ENCODE measurements at places on chromosomes 1 and 21.

GRCh38 chr1:207962716-207963426 lies 51.9 kb upstream of the CD34 start:
- DNase-seq = no peak

DNA sequence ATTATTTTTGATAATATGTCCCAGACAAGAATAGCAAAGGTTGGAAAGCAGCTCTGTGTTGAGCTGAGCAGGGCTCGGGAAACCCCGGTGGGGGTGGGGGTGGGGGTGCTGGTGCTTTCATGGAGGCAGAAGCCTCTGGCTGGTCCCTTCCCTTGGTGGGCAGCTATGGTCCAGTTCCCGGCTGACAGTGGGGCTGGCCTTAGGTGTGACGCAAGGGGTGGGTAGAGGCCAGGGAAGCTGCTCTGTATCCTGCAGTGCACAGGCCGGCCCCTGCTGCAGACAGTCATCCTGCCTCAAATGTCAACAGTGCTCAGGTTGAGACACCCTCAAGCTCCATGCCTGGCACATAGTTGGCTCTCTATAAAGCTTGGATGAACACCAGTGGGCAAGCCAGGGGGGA lies 8.9 kb downstream of the ACTL8 start:
- DNase-seq = no peak

- no peak for DNase-seq
These were observed 69.4 kb downstream of the PUM1 start for GRCh38 chr1:30995990-30996612.

DNA sequence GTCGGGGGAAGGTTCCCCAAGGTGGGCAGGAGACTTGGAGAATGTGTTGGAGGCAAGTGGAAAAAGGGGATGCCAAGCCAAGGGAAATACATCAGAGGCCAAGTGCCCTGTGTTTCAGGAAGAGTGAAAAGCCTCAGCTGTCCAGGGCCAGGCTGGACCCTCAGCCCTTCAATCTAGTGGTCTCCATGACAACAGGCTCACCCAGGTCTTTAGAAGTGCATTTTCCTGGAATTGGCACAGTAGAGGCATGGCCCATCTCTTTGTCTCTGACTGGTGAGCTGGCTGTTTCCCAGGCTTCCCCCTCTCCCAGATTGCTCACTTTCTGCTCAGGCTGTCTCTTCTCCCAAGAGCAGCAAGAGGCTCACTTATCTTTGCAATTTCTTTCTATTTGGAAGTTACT lies 10.4 kb upstream of the RHBG start:
- DNase-seq = no peak

- no peak for DNase-seq
These were observed at the start of gene TRIM58 for GRCh38 chr1:247857069-247857984. Gene TRIM58, plus strand, starts transcription at chr1:247857187. Its CDS starts 60 bp downstream, at chr1:247857247.

DNA sequence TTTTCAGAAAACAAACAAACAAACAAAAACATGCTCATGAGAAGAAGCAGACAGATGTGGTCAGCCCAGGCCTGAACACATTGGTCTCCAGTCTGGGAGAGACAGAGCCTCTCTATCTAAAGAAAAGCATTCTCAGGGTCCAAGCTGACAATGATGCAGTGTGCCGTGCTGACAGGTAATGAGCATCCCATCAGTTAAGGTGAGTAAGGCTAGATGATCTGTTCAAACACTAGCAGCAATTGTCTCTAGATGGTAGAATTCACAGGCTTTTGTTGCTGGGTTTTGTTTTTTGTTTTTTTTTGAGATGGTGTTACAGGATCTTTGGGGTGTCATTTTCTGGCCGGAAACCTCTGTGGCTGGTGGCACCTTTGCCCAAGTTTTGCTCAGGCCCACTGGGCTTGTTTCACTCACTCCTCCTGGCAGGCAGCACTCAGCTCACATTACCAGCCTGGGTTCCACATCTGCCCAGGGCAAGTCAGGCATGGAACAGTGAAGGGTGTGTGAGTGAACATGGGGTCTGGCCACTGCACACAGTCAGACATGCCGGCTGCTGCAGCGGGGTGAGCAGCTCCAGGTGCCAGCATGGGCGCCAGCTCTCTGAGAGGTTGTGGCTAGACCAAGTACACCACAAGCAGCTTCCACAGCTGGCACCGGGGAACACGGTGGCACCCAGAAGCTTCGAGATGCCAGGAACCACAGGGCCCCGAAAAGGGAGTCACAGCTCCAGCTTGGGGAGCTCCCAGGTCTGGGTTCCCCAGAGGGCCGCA lies 2.5 kb upstream of the C1QA start:
- no peak for DNase-seq

GRCh38 chr1:58939666-58940370 lies 156.0 kb upstream of the JUN start:
- DNase-seq = no peak

DNA sequence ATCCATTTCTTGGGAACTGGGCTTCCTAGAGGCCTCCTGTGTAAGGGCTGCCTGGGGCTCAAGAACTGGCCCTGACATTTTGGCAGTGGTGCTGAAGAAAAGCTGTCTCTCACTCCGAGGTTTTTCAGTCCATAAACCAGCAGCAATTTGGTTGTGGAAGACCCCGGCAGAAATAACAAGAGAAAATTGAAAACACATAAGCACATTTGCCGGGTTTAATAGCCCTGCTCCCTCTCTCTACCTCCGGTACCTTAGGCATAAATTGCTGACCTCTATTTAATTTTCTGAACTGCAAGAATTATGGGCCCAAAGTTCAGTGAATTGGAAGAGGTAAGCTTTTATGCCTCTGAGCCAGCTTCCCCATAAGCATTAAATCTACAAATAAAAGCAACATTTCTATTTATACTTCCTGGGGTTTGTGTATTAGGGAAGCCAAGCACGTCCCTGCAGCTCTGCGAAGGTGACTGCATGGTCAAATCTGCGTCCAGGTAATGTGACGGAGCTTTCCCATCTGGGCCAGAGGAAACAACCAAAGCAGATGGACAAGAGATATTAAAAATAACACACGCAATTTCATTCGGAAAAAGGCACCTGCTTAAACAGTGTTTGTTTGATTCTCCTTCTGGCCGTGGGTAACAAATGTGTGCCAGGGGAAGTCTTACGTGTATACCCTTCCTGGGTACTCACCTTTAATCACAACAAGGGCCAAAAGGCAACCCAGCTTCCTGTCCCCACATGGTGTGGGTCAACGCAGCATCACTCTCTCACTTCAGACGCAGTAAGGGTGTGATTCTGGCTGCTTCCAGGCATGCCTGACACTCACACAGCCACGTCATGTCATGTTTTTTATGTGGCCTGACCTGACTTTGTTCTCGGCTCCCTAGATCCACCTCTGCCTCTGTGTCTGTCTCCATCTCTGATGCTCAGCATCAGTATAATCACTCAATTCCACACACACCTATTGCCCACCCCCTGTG lies 69.2 kb downstream of the PAPPA2 start:
- no peak for DNase-seq

DNA sequence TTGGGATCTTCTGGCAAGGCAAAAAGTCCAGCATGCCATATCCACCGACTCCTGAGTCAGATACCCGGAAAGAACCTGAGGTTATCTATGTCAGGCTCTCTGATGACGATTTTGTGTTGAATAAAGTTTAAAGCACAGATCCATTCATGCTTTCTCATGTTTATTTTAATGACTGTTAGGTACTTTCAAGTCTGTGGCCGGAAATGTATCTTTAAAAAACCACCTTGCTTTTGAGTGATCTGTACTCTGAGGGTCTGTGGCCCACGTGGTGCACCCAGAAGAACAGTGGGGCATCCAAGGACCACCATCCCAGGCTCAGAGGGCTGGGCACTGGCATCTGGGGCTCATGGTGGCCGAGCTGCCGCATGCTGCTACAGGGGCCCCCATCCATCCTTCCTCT lies 30.1 kb upstream of the VASH2 start:
- DNase-seq = no peak

DNA sequence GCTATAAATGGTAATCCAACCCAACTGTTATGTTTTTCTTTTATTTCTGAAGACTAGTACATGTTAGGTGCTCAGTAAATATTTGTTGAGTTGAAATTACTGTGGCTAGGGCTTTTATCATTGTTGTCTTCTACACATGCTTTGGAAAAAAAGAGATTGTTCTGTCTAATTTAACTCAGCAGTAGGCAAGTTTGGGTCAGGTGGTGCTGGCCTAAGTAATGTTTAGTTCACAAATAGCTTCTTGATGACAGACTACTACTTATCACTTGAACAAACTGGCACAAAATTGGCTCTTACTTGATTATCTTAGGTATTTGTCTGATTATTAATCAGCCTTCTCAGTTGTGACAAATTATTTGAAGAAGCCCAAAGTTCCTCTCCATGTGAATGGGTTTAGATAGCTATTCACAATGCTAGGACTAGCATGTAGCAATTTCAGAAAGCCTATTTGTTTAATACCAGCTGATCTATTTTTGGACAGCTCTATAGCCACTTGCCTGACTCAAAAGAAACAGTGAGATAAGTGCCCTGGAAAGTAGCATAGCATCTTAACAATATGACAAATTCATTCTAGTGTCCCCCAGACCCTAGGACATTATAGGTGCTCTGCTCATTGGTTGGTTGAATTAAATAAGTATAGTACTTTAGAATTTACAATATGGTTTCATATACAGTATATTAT lies 32.6 kb downstream of the TMEM200B start:
- DNase-seq = no peak

GRCh38 chr21:44089001-44089911 lies 17.9 kb upstream of the PWP2 start:
- DNase-seq = no peak

- DNase-seq = peak; percentile 76
These were observed 5.3 kb downstream of the FCRLB start for GRCh38 chr1:161726473-161727255.

DNA sequence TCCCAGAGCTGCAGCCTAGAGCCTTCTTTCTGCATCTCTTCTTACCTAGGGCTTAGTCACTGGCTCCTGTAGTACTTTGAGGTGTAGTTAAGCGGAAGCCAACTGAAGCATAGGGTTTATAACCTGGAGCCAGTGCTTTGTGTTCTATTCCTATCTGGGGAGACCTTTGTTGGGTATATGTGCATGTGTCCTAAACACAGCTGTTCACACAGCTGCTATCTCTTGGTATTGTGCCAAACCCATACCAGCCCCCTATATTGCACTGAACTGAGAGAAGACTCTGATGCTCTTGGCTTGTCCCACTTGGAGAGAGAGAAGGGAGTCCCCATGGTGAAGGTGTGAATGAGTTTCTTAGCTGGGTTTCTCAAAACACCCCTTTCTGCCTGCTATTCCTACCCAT lies 17.2 kb upstream of the NFASC start:
- DNase-seq = no peak

GRCh38 chr1:117336088-117336817 lies 31.0 kb upstream of the MAN1A2 start:
- DNase-seq = no peak

DNA sequence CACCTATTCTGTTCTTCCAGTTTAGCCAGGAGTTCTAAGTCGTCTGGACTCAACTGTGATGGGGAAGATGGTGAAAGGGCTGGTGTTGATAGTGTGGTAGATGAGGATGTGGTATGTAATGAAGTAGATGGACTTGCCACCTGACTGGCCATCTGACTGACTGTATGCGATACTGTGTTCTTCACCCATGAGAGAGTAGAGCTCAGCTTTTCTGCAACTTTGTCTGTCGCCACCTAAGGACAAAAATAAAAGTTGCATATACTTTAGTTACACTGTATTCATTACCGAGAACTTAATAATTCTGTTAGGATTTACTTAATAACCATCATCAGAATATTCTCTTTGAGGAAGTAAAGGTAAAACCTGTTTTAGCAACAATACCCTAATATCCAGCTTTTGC lies 48.5 kb downstream of the EVI5 start:
- peak; percentile 41 for DNase-seq

DNA sequence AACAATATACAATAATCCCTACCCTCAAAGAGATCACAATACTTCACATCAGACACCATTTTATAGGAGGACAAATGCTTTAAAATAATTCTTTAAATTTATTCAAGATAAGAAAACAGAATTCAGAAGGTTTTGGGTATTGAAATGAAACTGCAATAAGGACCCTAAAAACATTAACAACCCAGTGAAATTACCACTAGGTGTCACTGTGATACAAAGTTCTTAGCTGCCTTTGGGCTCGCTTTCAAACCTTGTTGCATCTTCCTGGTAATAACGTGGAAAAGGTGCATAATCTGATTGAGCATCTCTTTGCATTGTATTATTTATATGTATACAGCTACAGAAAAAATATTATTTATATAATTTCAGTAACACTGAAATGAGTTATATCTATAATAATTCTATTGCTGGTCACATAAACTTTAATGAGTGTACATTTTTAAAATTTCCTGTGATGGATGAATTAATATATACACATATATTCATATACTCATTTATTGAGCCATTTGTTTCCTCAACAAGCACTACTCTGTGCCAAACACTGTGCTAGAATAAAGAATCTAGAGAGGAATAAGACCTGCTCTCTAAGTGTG lies 185.2 kb downstream of the FAF1 start:
- DNase-seq = peak; percentile 4

GRCh38 chr1:236165238-236165981 lies 23.1 kb downstream of the GPR137B start:
- no peak for DNase-seq

GRCh38 chr1:92483610-92484471 lies 2.9 kb downstream of the GFI1 start:
- DNase-seq = no peak

DNA sequence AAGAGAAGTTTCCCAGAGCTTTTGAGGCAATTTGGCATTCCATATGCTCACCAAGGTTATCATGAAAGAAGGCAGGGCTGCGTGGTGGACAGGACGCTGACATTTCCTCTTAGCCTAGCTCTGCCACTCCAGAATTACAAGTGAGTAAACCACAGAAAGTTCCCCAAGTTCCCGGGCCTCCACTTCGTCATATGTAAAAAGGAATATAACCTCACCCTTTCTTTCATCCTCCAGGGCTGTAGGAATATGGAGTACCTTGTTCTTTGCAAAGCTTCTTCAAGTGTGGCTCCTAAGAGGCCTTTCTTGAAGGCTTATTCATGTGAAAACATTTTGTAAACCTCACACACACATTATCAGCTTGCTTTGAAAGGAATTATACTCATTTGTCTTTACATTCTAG lies 210.2 kb downstream of the GREM2 start:
- no peak for DNase-seq

GRCh38 chr1:108560874-108561459 lies 1.1 kb downstream of the EEIG2 start:
- DNase-seq = peak; percentile 79

DNA sequence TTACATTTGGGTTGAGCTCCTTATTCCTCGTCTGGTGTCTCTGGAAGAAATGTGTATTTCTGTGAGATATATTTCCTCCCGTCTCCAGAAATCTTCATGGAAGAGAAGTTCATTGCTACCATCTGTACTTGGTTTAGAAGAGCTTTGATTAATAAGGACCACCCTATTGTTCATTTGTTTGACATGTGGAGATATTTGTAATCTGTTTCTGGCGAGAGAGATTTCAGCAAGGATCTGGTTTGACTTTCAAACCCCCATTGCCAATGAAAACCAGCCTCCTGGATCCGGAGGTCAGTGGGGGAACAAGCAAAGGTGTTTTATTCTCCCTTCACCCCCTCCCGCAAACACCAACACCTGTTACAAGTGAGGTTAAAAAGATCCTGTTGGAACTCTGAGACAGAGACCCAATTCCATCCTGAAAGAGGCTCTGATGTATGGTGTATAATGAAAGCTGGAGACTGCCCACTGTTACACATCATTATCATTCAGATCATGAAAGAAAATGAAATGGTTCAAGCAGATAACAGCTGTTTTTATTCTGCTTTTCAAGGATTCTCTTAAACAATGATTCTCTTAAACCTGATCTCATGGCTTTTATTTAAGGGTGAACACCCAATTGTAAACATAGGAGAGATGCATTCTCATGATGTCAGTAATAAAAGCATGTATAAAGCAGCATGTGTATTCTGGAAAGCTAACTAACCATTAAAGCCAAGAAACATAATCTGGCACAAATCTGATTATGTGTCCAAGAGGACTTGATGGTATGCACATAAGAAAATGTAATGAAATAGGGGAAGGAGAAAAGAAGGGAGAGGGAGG lies 393.5 kb upstream of the ADGRL2 start:
- DNase-seq = no peak

Measured in A549 (cell line).